ENCODE measurements at places on chromosomes 12 and 14.

- DNase-seq = no peak
Observed at GRCh38 chr14:33163109-33163508, 224.4 kb downstream of the NPAS3 start.

GRCh38 chr14:75454963-75455546 lies 27.2 kb downstream of the JDP2 start:
- no peak for DNase-seq

- no peak for DNase-seq
Observed at GRCh38 chr12:91922139-91922538, 223.5 kb downstream of the BTG1 start.

DNA sequence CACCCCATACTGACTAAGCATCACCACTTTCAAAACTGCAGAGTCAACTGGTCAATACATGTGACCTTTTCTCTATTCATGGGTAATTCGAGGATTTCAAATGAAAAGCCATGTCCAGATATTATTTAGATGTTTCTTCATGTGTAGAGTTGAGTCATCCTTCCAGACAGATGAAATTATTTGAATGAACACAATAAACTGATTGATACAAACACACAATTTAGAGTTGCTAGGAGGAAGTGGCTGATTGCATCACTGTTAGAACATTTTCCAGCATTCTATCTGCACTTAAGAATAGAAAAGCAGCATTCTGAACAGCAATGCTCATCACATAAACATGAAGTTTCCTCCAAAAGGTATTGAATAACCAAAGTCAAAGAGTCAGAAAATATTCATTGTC lies 273.5 kb upstream of the SOX5 start:
- DNase-seq = no peak

- no peak for DNase-seq
Observed at GRCh38 chr12:104526320-104526719, 69.6 kb downstream of the CHST11 start.

DNA sequence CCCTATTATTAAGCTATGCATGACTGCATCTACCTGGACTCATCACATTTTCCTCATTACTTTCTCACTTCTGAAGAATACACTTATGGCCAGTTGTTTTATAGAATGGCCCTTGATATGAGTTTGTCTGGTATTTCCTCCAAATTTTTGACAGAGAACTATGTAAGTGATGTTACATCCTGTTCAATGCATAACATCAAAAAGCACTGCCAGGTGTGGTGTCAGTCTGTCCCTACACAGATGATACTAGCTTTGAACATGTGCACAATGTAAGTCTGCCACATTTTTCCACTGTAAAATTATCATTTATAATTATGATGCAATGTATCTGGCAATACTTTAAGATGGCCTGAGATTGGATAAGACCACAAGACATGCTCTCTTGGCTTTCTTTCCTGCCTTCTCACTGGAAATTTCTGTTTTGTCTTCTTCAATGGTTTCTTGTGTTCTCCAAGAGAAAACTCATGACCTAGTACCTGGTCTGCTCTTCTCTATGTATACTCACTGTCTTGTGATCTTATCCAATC lies 28.3 kb downstream of the HEATR5A start:
- DNase-seq = no peak

DNA sequence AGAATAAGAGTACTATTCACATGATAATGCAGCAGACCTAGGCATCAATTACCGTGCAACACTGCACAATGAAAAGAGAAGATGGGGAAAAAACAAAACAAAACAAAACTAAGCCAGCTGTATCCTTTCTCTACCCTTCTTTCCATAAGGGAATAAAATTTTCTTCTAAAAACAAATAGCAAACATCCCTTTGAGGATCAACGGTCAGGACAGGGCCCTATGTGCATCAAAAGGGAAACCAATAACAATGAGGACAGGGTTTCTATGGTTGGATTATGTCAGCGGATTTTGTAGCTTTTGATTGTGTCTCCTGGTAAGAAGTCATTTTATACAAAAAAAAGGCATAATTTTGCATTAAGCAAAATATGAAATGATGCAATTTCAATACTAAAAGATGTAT lies 350.3 kb downstream of the SLC6A15 start:
- DNase-seq = no peak

- no peak for DNase-seq
Observed at GRCh38 chr14:105019861-105020814, 745 bp downstream of the CDCA4 start.

- no peak for DNase-seq
Observed at GRCh38 chr14:64953310-64953654, 10.7 kb upstream of the GPX2 start.

DNA sequence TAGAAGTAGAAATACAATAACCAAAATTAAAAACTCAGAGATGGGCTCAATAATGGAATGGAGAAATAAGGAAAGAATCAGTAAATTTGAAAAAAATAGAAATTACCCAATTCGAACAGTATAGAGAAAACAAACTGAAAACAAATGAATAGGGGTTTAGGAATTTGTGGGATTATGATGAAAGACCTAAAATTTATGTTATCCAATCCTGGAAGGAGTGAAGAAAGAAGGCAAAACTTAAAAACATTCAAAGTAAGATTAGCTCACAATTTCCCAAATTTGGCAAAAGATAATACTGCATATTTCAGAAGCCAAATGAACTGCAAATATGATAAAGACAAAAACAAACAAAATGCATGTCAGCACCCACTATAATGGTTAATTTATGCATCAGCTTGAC lies 177.1 kb downstream of the CCDC91 start:
- no peak for DNase-seq

GRCh38 chr14:100472094-100472455 lies 115.1 kb downstream of the BEGAIN start:
- no peak for DNase-seq

DNA sequence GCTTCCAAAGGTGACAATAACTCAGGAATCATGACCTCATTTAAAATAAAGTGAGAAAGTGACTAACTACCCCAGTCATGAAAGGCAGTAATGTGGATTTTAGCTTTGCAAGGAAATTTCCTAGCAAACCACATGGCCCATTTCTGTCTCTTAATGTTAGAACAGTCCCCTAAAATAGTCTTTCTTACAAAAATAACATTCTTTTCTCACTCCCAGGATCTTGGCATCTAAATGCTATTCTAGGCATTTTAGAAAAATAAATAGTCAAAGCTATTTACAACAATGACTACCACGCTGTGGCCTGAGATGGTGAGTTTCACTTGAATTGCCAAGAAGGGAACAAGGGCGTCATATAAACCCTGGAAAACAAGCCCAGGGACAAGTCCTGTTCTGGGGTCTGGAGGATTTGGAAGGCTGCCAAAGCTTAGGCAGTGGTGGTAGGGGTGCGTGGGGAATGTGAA lies 101.2 kb upstream of the CCDC175 start:
- DNase-seq = no peak

All from GM12891 (cell line).